Thymus (tissue), 14 donors: ENCODE measurements at places on chromosomes 1 and 21. TPM values are rescaled to one million over a fixed set of nuclear protein-coding genes. Genes with fewer than 3 reads are reported as not detected.

DNA sequence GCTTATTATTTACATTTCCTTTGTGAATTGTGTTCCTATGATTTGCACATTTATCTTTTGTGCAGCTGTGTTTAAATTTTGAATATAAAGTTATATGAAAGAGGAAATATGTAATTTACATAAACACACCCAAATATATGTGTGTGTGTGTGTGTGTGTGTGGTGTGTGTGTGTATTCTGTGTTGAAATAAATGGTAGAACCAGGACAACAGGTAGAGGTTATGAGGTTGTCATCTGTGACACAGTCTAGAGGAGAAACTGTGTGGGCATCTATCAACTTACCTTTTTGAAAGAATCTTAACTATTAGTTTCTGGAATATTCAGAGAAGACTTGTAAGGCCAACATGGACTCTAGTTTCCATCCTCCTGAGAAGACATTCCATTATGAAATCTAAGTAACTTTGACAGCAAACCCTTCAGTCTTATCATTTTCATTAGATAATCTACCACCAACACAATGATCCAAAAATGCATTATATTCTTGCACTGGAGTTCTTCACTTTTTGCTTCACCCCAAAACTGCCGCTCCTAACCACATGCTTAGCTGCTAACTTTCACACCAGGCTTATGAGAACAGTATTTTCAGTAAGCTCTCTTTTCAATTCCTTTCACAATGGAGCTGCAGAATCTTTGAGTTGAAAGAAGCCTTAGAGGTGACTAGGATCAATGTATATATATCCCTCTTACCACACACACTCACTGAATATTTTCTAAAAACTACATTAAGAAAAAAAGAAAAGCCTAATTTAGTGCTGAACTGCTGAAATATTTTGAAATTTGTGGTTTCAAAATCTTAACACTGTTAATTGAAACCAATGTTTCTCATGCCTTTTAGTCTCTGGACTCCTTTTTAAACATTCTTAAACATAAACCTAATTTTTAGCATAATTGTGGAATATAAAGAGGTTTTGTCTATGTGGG is 21.8 kb downstream of the PTPRC start:
- peaks cover 19% of the 10 kb centered on the region for H3K4me1 ChIP-seq
- H3K27me3 ChIP-seq, result no peaks in the 10 kb centered on the region
- no peak for DNase-seq
- H3K36me3 ChIP-seq, result peaks cover 28% of the 10 kb centered on the region

Gene FBXO44
- polyA plus RNA-seq, result 37.3 TPM

Gene CFHR1
- polyA plus RNA-seq, result 0.09 TPM

DNA sequence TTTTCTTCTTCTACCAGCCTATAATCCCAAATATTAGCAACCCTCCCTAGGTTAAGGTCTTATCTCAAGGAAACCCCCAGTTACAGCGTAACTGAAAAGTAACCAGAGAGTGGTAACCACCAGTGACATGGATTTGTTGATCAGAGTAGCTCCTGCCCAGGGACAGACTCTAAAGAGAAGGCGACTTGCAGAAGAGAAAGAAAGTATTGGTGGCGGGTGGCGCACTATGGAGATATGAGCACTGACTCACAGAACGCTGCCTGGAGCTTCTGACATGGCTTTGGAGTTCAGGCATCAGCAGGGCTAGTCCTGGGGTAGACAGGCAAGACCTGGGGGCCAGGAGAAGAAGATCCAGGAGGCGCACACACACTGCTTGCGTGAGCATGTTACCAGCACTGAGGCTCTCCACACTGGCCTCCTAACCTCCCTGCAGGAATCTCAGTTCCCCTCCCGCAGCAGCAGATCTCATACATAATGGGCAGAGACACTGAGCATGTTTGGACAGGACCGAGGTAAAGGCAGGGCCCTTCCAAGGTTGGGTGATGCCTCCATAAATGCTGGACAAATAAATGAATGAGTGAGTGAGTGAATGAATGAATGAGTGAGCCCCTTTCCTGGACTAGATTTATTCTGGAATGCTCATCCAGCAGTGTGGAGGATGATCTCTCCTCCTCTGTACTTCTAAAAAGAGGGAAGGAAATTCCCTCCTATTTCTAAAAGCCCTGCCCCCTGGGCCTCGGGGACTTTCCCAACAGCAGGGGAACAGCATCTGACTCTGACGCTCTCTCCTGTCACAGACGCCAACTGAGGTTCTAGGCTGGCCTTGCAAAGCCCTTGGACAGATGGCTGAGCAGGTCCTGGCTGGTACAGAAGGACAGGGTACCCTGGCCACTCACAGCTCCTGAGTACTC is 175.5 kb downstream of the CLIC6 start:
- peaks cover 29% of the 10 kb centered on the region for H3K4me1 ChIP-seq
- H3K36me3 ChIP-seq, result peaks cover 69% of the 10 kb centered on the region
- no peak overlapping the region for H3K4me3 ChIP-seq
- H3K27ac ChIP-seq, result peak overlapping the region; percentile 49
- no peaks in the 10 kb centered on the region for H3K27me3 ChIP-seq

- no peaks in the 10 kb centered on the region for H3K27me3 ChIP-seq
- H3K4me1 ChIP-seq, result no peaks in the 10 kb centered on the region
- DNase-seq, result no peak
- H3K4me3 ChIP-seq, result no peak overlapping the region
- no peak overlapping the region for H3K27ac ChIP-seq
Measured at GRCh38 chr1:178345807-178346206, 151.0 kb downstream of the CLEC20A start.
